ENCODE measurements at places on chromosomes 7 and 10. TPM values are rescaled to one million over a fixed set of nuclear protein-coding genes. Genes with fewer than 3 reads are reported as not detected.

BTBD16 gene
- 5.0 TPM for total RNA-seq

GPR26 gene
- not detected for total RNA-seq

TRIM50 gene
- total RNA-seq: 21.1 TPM

SMKR1 gene
- not detected for total RNA-seq

OR9A2 gene
- not detected for total RNA-seq

HKDC1 gene
- total RNA-seq: 12.4 TPM

APBB1IP gene
- not detected for total RNA-seq

- no peak for DNase-seq
Measured at GRCh38 chr7:13024121-13024674, 336.8 kb downstream of the ARL4A start.

DNA sequence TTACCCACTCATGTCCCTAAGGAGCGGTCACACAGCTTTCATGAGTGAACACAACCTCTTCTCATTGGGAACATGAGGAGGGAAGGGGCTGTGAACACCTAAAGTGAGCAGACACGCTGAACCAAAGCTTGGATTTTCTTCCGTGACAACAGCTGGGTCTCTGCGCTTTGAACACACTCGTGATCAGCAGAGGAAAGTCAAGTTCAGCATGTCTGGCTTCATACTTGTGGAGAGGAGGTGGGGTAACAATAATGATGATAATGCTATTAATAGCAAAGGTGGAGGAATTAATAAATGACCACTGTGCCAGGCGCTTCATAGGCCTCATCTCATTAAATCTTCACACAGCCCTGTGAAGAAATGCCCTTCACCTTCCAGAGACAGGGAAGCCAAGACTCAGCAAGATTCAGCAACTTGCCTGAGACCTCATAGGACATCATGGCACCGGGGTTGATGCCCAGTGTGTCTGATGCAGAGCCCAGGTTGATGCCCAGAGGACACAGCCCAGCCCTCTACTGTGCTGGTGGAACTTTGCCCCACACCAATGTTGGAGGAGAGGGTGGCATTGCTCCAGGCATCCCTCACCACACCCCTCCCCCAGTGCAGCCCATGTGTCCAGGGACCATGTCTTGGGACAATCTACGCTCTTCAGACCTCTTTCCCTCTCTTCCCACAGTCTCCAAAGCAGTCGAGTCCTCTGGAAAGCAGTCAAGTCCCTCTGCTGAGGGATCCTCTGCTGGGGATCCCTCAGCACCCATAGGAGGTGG, 40.6 kb downstream of the GSDME start:
- no peak for DNase-seq

GRCh38 chr7:95907337-95907736, 135.0 kb downstream of the DYNC1I1 start:
- DNase-seq: no peak

DNA sequence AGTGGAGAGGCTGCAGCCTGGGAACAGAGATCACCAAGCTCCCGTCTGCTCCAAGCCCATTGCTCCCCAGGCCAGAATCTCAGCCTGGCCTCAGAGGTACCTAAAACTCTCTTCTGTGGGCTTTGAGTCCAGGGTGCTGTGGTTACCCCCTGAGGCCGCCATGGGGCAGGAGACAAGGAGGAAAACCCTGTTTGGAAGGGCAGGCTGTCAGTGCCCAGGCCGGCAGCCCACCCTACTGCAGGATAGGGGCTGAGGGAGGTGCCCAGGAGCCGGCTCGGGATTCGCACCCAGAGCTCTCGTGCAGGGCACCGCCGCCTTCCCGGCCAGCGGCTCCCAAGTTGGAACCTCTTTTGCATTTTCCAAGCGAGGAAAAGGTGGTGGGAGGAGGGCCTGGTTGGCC, 24.5 kb downstream of the UNCX start:
- no peak for DNase-seq

DNA sequence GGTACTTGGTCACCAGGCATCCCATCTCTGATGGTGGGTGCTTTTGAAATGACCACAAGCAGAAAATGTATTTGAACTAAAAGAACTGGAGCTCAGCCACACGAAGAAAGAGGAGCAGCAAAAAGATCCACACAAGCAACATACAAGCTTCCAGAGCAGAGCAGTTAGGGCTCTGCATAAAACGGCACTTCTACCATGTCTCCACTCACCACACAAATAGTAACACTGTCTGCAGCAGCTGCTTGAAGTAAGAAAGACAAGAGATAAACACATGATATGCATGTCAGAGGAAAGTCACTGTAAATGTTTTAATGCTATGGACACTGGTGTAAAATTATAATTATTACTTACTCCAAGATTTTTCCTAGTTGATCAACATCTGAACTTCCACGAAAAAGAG, 32.5 kb upstream of the FAM133B start:
- no peak for DNase-seq

DNA sequence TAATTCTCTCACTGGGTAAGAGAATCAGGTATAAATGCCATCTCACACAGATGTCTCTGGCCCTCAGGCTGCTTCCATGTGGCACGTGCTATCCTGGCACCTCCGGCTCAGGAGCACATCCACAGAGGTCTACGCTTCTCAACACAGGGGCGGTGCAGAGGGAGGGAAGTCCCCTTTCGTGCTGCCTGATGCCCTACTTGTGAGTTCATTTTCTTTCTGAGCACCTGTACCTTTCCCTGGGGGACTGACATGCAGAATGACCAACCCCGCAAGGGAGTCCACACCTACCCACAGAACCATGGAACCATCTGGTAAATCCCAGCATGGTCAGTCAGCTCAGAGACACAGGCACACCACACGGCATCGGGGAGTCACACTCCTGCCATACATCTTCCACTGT, 99.0 kb upstream of the SAMD8 start:
- no peak for DNase-seq

DNA sequence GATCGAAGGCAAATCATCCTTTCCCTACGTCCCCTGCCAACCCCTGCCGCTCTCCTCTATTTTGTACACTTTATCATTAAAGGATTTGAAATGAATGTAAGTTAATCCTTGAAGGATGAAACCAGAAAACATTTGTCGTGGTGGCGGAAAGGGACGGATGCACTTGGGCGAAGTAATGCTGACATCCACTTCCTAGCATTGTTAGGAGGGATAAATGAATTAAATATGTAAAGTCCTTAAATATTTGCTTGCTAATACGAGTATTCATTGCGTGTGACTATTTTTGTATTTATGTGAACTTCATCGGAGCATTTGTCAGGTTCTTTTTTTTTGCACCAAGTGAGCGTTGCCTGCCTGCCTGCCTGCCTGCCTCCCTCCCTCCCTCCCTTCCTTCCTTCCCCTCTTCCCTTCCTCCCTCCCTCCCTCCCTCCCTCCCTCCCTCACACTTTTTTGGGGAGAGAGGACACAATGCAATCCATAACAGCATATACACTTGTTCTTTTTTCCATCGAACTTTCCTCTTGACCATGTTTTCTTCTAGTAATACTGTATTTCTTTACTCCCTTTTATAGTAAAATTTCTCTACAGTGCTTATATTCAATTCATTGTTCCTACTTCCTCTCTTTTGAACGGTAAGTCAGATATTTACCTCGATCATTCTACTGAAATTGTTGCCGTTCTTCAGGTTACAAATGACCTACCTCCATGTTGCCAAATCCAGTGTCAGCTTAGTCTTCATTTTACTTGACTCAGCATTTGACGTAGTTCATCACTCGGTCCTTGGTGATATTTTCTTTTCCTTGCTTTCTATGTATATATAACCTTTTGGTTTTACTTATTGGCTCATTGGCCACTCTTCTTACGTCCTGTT, 831 bp downstream of the CCDC7 start:
- no peak for DNase-seq

DNA sequence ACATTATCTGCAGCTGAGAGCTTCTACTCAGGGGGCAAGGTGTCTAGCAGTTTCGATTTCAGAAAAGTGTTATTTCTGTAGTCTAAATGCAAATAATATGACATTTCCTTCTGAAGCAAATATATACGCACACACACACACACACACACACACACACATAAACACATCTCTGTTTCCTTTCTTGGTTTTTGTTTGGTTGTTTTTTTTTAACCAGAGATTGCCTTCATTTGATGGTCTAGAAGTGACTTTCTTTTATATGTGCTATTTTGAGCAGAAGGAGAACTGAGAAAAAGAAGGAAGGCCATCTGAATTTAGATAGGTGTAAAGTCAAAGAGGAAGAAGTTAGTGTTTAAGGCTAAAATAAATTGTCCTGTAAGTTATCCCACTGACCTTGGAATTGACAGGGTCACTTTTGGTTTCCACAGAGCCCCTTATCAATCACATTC, 142.2 kb downstream of the TRIL start:
- no peak for DNase-seq

- DNase-seq: no peak
Measured at GRCh38 chr10:51488766-51489408, 210.5 kb downstream of the CSTF2T start.

DNA sequence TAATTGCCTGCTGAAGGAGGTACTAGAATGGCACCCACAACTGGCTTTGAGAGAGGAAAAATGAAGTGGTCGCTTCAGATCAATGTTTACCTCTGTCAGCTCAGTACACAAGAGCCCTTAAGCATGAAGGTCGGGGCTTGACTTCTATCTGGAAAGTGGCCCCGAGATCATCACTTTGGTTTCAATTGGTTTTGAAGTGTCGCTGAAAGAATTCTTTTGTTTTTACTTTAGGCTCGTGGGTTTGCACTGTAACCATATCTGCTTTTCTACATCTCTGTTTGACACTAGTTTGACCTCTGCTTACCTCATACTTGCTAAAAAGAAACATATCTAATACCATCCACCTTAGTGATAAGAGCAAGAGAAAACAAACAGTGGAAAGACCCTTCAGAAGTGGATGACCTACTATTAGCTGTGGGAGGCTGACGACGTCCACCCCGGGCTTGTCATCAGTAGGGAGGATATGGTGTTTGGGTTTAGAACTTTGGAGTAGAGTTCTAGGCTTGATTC, 361.8 kb downstream of the GATA3 start:
- no peak for DNase-seq

GRCh38 chr10:71998840-71999194, 34.6 kb downstream of the CHST3 start:
- DNase-seq: peak; percentile 70

- DNase-seq: no peak
Measured at GRCh38 chr10:64873959-64874358, 1352.8 kb downstream of the REEP3 start.

- DNase-seq: no peak
Measured at GRCh38 chr7:154546946-154547587, 455.9 kb downstream of the PAXIP1 start.

DNA sequence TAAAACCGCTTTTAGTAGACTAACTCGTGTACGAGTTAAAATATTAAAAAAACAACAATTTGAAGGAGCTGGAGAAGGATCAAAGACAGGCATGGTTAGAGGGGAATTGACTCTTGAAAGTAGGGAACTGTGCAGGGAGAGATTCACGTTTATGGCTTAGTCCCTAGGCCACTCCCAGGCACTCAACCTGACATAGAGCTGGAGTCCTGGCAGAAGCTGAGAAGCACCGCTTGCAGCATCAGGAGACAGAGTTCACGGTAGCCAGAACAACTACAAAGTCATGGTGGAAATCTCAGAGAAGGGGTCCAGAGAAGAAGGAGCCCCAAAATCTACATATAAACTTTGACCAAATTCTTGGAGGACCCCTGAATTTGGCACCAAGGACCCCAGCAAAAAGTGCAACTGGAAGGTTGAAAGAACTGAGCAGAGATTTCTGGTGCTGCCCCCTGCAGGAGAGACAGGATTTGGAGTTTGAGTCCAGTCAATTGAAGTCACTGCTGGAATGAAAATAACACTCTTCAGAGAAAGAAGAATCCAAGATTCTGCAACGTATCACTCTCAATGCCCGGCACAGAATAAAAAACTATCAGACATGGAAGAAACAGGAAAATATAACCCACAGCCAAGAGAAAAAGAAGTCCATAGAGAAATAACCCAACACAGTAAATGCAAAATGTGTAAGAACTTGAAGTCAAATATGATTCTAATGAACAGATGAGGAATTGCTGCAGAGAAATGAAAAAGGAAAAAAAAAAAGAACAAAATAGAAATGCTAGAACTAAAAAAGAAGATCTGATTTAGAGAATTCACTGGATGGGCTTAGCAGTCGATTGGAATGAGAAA, 493.3 kb upstream of the PODXL start:
- DNase-seq: peak; percentile 18

DNA sequence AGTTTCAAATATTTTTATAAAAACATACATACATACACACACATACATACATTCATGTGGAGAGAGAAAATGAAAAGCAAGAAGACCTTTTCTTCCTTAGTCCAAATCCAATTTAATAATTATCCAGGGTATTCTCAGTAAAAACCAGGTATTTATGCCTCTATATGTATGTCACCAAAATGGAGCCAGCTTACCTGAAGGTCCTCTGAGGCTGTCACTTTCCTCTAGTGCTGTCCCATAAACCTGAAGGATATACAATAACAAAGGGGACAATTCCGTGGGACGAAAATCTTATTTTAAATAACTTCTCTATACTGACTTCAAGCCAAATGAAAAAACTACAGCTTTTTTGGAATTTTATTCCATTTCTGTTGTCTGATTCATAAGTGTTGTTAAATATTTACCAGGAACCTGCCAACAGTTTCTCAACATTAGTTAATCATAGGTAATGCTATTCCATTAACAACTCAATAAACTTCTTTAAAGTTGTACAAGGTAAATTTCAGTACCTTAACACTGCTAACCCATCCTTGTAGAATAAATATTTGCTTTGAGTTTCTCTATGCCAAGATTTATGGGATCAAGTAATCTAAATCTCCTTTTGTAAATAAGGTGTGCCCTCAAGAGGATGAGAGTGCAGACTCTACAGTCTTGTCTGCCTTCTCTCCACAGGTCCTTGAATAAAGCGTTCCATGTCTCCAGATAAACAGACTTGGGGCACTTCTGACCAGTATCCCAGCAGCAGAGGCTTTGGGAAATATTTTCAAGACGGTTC, 260.3 kb downstream of the AHR start:
- no peak for DNase-seq

GRCh38 chr10:86333826-86334487, 32.6 kb downstream of the GRID1 start:
- no peak for DNase-seq

- DNase-seq: no peak
Measured at GRCh38 chr7:1237704-1238255, 5.1 kb downstream of the UNCX start.

DNA sequence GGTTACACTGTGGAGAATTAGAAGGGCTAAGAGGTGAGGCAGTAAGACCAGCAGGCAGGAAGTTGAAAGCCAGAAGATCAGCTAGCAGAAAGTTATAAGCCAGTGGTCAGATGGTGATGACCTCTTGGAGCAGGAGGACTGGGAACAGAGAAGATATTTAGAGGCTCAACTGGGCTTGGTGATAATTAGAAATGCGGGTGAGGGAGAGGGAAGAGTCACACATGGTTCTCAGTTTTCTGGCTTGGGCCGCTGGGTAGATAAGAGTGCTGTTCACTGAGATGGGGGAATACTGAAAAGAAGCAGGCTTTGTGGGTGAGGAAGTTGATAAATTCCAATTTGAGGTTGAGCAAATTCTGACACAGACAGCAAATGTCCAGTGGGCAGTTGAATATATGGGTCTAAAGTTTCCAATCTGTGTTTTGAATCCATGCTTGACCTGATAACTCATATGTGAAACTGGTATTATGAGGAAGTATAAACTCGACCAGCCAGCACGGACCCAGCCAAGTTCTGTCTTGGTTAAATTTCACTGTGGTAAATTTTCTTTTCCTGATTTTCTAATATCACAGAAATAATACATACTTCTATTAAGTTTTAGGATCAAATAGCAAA, 22.7 kb downstream of the LSMEM1 start:
- DNase-seq: no peak
